ENCODE measurements at places on chromosomes 4 and X.

- no peak for DNase-seq
Measured at GRCh38 chrX:71953391-71953790, 42.7 kb downstream of the NHSL2 start.

DNA sequence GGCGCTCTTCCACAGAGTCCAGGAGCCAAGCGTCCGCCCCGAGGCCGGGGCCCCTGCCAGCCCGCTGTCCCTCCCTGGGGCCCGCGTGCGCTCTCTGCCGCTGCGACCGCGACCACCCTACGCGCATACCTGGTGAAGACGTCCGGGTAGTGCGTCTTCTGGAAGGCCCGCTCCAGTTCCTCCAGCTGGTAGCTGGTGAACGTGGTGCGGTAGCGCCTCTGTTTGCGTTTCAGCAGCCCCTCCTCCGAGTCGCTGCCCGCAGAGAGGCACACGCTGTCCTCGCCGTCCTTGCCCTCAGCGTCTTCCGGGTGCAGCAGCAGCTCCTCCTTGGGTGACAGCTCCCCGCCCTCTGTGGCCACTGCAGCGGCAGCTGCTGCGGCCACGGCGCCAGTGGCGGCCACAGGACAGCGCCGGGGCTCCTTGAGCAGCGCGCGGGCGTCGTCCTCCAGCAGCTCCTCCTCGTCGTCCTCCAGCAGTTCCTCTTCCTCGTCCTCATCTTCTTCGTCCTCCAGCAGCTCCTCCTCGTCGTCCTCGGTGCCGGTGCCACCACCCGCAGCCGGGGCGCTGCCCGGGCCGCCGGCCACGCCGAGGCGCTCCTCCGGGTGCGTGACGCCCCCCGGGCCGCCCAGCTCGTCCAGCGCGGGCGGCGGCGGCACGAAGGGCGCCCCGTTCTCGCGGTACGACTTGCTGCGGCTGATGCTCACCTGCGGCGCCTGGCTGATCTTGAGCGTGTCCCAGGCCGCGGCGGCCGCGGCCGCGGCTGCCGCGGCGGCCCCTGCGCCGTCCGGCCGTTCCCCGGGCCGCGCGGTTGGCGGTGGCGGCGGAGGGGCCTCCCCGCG is 2.8 kb downstream of the ARX start:
- DNase-seq = no peak

DNA sequence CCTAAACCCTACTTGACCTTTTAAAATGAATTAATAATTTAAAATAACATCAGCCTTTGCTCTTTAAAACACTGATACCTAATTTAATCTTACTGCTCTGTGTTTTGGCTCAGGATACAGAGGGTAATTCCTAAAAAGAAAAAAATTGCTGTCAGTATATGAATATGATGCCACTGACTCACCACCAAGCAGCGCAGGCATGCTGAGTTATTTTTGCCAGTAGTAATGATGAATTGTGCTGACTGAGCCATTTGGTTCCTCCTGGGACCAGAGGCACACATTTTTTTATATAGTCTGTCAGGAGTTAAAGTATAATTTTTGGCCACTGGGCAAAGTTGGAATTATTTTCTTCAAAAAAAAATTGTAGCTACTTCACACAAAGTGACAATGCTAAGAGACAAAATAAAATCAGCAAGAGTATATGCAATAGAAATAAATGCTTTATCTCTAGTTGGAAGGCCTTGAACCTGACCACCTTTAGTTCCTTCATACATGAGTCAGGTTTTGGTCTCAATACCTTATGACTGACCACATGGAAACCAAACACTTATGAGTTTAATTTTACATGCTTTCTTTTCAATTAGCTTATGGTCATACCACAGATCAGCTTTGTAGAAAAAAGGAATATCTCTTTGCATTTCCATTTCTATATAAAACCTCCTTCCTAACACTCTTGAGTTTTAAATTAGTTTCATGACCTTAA is 115.1 kb downstream of the PPP3CA start:
- DNase-seq = no peak

GRCh38 chrX:153968754-153969124 is 2.9 kb downstream of the HCFC1 start:
- DNase-seq = peak; percentile 71
